Inflammatory macrophage (primary cell): ENCODE measurements at places on chromosomes 1 and 21.

GRCh38 chr1:22792396-22793160 is 81.9 kb downstream of the EPHB2 start:
- no peak for DNase-seq

- DNase-seq: no peak
Measured at GRCh38 chr1:201395936-201396335, 3.2 kb downstream of the LAD1 start.

GRCh38 chr1:115655306-115655663 is 13.5 kb downstream of the VANGL1 start:
- no peak for DNase-seq

- DNase-seq: no peak
Measured at GRCh38 chr1:60831780-60832179, 250.6 kb upstream of the NFIA start.

DNA sequence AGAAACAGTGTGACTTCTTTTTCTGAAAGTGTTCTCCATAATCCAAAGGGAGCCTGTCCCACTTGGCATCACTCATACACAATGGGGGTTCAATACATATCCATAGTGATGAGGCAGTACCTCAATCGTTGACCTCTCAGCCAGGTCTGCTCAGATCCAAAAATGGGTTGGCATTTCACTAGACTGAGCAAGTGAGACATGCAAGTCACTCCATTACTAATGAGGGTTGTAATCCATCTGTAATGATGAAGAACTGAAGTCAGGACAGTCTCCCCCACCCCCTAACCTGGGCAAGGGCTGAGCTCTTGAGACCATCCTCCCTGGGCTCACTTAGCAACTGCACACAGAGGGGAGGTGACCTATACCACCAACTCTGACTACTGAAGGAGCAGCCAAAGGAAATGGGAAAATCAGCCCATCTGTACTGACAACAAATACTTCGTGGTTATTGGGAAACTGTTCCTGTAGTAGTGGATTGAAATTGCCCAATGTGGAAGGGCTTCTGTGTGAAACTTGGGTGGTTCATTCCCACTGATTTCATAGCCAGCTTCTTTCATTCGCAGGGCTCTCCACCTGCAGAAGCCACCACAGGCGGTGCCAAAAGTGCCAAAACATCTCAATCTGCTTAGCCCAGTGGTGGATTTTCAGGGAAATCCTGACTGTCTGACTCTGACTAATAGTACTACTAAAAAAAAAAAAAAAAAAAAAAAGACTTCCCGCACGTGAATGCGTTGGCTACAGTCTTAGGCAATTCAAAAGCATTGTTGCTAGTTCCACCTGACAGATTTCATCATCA is 5.0 kb downstream of the NGF start:
- peak; percentile 53 for DNase-seq

- DNase-seq: no peak
Measured at GRCh38 chr1:229105822-229106525, 164.9 kb upstream of the RAB4A start.

GRCh38 chr1:19240673-19241538 is 10.4 kb downstream of the EMC1 start:
- peak; percentile 83 for DNase-seq

GRCh38 chr1:9345471-9345870 is 52.8 kb downstream of the SPSB1 start:
- DNase-seq: no peak

DNA sequence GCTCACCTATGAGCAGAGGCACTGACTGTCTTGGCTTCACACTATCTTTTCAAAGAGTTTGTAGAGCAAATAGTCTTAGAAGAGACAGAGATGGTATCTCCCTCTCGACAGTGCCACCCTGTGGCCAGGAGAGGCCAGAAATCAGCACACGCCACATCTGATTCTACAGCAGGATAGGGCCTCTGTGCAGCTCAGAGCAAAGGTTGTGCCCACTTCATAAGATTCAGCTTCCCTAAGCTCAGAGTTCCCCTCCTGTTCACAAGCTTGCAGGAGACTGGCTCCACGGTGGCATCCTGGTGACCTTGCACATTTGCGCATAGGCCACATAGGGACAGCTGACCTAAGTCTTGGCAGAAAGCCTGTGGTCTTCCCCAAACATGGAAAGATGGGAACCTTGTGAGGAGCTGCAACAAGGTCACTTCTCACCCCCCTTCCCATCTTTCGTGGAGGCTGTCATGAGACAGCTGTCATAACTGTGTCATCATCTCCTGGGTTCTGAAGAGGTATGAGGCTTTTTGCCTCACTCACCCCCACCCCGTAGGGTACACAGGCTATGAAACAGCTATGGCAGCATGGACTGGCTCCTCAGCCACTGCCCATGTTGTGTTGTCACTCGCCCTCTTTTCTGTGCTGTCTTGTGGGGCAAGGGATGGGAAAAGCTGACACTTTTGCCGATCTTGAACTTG is 3.0 kb downstream of the ITLN2 start:
- DNase-seq: peak; percentile 77

DNA sequence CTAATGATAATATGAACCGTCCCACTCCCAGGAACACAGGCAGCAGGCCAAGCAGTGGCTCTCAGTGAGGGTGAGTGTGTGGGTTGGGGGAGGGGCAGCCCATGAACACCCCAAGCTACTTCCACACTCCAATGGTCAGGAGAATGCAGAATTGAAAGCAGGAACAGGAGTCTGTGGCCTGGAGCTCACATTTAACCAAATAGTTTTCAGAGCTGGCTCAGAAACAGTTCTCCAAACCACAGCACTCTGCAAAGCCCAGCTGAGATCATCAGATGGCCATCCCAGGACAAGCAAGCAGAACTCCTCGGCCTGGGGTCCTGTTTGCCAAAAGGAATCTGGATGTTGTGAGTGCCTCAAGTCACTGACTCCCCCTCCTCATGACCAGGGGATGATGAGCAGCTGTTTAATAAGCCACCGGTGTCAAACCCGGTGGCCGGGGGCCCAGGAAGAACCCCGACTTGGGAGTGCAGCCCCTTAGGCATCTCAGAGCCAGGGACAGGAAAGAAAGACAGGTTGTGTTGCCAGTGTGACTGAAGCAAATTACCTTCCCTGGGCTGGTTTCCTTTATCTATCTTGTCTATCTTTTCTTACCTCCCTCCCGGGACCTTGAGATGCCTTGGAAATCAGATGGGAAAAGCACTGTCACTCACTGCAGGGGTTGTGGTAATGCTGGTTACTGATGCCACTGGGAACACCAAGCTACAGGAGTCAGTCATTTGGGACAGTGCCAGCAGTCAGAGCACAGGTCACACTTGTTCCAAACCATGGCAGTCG is 20.4 kb downstream of the DEGS1 start:
- DNase-seq: peak; percentile 93

DNA sequence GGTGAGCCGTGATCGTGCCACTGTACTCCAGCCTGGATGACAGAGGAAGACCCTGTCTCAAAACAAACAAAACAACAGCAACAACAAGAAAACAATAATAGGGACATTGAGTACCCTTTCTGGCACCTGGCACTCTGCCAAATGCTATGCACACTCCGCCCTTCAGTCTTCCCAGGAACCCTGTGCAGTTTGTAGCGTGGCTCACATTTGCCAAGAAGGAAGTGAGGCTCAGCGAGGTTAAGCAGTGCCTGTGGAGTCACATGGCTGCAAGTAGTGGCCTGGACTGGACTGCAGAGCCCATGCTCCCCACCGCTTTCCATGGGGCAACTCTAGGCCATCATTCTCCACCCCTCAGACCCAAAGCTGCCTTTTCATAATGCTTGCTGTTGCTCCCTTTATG is 5.3 kb upstream of the EVA1B start:
- DNase-seq: peak; percentile 73

GRCh38 chr1:8349961-8350360 is 32.0 kb downstream of the SLC45A1 start:
- no peak for DNase-seq

GRCh38 chr1:246742396-246742795 is 18.2 kb downstream of the SCCPDH start:
- no peak for DNase-seq

DNA sequence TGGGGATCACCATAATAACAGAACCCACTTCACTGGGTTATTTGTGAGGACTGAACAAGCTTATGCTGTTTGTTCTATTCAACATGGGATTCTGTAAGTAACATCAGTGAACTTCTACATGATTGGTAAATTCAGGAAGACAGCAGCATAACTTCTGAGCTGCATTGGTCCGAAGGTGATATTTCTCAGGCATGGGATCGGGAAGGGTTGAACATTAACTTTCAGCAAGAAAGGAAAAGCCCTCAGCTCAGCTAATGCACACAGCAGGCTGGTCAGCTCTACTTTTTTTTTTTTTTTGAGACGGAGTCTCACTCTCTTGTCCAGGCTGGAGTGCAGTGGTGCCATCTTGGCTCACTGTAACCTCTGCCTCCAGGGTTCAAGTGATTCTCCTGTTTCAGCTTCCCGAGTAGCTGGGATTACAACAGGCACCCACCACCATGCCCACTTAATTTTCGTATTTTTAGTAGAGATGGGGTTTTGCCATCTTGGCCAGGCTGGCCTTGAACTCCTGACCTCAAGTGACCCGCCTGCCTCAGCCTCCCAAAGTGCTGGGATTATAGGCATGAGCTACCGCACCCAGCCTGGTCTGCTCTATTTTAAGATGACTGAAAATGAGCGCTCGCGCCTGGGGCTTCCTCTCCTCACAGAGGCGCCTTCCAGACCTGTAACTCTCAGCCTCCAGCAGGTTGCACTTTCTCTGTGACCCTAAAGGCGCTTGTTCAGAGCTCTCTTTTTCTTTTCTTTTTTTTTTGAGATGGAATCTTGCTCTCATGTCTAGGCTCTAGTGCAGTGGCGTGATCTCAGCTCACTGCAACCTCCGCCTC is 42.2 kb downstream of the ECE1 start:
- DNase-seq: no peak

- peak; percentile 1 for DNase-seq
Measured at GRCh38 chr21:28770867-28771661, 221.6 kb downstream of the LTN1 start.

GRCh38 chr21:14602382-14602958 is 56.4 kb upstream of the SAMSN1 start:
- DNase-seq: peak; percentile 23

DNA sequence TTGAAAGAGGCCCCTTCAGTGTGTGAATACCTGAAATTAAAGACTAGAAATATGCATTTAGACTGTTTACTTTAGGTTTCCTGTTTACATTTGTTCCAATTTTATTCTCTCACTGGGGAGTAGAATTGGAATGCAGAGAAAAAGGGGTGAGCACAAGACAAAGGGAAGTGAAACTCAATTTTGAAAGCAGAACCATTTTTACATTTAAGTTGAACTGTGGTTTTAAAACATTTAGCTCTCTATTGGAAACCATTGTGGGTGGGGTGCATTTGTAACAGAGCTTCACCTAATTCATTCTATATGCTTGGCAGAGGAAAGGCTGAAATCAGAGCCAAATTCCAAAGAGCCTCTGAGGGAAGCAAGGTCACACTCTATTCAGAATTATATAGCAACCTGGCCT is 235.3 kb upstream of the C1orf105 start:
- DNase-seq: peak; percentile 78

DNA sequence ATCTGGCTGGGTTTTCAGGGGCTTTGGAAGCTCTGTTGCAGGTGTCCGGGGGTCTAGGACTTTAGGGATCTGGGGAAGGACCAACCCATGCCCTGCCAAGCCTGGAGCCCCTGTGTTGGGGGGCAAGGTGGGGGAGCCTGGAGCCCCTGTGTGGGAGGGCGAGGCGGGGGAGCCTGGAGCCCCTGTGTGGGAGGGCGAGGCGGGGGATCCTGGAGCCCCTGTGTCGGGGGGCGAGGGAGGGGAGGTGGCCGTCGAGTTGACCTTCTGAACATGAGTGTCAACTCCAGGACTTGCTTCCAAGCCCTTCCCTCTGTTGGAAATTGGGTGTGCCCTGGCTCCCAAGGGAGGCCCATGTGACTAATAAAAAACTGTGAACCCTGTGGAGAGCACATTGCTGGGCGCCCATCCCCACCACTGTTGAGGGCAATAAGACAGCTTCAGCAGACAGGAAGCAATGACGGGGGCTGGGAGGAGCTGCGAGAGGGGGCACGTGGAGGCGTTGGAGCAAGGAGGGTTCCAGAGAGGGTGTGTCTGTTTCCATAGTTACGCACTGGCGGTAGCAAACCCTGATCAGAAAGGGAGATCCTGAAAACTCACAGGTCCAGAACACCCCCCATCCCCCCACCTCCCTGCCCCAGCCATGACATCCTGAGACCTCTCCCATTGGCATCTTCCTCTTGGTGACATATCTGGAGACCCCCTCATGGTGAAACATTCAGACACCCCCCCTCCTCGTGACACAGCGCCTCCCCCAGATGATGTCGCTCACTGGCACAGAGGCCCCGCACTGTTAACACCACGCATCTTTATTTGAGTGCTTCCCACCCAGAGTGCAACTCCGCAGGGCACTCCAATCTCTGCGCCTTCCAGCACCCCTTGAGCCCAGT is 8.4 kb downstream of the MYBPH start:
- no peak for DNase-seq

- no peak for DNase-seq
Measured at GRCh38 chr1:74587888-74588287, 75.5 kb upstream of the LRRC53 start.

DNA sequence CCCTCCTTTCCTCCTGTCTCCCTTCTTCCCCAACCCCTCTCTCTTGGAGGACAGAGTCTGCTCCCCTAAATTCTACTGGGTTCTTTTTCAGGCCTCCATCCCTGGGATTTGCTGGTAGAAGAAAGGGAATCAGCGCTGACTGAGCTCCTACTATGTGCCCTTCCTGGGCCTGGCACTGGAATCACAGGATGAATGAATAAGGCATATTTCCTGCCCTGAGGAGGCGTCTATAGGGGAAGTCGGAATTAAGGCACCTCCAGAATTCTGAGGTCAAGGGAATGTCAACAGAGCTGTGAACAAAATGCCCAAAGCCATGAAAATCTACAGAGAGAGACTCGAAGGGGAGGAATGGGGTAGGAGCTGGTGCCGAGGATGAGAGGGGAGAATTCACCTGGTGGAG is 17.4 kb upstream of the BTG2 start:
- peak; percentile 40 for DNase-seq

DNA sequence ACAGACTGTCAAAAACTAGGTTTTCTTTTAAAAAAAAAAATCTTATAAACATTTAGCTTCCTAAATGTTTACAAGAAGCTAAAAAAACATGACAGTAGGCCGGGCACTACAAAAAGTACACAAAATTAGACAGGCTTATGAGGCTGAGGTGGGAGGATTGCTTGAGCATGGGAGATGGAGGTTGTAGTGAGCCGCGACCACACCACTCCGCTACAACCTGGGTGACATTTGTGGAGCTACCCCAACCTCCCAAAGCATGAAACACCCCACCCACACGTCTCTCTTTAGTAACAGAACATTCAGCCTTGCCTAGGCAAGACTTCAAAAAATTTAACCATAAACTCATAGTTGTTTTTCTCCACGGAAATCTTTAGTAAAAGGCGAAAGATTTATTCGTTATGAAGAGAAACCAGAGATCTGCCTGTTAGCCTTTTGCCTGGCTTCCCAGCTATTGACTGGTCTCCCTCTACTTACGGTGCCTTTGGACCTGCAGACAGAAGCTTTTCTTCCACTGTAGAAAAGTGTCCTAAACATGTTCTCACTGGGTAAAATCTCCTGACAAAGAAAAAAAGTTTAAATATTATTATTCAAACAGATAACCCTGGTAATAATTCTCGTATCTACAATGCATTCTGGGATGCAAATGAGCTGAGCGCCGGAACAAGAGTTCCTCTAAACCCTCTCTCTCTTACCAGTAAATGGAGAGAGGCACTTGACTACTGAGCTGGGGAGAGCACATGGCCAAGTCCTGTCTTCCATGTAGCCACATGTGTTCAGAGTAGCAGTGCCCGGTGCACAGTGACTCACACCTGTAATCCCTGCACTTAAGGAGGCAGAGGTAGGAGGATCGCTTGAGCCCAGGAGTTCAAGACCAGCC is 9.2 kb downstream of the RNU5D-1 start:
- DNase-seq: peak; percentile 99
